ENCODE measurements at places on chromosomes 5 and 9.

GRCh38 chr5:36882250-36882649 lies 5.7 kb downstream of the NIPBL start:
- DNase-seq, result no peak

DNA sequence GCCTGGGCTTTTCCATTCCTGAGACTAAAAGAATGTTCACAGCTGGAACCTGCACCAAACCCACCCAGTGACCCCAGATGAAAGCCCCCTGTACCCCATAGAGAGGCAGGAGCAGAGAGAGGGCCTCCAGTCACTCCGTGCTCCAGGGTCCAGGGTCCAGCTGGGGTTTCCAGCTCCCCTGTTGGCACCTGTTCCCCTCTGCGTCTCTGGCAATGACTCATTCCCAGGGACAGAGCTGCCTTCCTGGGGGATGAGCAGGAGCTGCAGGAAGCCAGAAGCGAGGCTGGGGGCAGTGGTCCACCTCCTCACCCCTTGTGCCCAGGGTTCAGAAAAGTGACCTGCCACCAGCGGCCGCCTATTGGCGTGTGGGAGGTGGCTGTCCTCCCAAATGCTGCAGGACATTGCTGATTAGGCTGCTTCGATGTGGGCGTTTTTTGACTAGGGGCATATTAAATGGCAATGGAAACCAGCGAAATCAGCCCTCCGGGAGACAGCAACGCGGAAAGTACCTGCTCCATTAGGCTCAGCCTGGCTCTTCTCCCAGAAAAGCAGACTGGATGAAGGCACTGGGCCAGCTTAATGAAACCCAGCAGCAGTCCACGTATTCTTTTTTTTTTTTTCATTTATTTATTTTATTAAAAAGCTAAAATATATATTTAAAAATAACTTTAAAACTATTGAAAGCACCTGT lies 97.4 kb downstream of the DAP start:
- DNase-seq, result no peak

- DNase-seq, result no peak
Observed at GRCh38 chr5:77444356-77444755, 47.8 kb downstream of the WDR41 start.

DNA sequence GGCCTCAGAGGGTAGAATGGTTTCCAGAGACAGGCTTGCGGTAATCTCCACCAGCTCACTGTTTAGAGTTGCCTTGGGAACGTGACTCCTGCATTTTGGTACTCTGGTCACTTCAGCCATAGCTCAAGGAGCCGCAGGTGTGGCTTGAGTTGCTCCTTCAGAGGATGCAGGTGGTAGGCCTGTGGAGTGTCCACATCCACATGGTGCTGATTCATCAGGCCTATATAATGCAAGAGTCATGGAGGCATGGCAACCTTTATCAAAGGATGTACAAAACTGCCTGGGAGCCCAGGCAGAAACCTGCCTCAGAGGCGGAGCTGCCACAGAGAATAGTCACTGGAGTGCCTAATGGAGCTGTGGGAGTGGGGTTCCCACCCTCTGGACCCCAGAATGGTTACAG lies 114.2 kb downstream of the ANXA1 start:
- DNase-seq, result no peak

DNA sequence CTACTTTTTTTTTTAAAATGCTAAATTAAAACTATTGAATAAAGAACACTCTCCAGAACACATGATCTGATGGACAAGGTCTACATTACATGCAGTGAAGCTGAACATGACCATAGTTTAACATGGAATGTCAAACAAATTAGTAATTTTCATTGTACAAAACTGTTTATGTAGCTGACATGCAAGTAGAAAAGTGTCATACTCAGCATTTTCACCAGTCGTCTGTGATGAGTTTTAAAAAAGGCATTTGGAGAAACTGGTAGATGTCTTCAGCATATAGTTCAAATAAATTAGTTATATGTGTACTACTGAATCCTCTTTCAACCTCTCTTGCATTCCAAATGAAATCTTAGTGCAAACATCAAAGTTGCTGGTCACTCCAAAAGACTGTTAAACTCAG lies 301.9 kb downstream of the FER start:
- DNase-seq, result no peak

DNA sequence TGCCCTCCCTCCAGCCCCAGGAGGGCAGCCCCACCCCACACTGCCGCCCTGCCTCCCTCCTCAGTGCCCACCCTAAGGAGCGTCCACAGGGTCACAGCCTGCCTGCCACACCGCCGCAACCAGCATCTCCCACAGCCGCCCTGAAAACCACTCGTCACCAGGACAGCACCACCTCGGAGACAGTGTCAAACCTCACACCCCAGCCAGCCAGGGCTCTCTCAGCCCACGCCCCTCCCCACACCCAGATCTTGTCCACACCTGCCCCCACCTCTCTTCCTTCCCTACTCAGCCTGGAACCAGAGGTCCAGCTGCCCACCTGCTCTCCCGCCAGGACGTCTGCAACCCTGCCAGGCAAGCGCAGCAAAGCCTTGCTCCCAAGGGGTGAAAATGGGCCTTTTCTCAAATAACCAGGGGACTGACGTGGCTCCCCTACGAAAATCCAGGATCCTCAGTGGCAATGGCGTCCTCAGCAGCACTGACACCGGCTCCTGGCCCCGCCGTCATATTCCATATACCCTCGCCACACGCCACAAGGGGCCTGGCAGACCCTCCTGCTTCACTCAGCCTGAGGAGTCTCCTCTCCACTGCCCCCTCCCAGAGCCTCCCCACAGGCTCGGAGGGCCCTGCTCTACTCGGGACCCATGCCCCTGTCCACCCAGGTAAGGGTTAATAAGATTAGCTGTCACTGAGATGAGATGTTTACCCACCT lies 71.0 kb upstream of the ADAMTS2 start:
- DNase-seq, result no peak

DNA sequence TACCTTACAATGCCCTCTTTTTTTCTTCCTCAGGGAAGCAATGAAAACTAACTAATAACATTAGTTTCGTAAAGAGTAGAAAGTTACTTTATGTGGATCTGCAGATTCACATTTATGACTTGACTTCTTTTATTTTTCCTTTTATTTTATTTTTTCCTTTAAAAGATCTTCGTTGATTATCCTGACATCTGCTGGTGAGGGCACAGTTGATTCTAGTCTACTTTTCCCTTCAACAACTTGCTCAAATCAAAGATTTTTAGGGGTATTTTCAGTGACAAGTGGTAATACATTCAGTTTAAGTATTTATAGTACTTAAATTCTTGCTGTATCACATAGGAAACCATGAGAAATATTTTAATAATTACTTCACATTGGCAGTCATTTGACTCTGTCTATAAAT lies 4.9 kb downstream of the EDIL3 start:
- no peak for DNase-seq

GRCh38 chr5:144276034-144276822 lies 105.6 kb downstream of the KCTD16 start:
- no peak for DNase-seq

DNA sequence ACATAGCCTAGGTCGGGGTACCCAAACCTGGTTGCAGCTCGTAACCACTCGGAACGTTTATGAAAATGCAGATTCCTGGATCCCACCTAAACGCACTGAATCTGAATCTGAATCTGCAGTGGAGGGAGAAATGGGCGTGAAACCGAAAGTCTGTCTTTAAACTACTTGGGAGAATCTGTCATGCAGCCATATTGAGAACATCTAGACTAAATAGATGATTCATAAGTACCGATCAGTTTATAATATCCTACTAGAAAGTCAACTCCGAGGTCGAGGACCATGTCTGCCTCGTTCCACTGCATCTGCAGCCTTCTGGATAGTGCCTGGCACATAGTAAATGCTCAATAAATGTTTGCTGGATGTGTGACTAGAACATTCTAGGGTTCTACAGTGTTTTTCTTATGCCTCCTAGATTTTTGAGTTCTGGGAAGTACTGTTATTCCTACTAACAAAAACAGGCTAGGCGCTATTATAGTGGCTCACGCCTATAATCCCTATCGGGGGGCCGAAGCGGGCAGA lies 632 bp downstream of the COQ4 start:
- peak; percentile 33 for DNase-seq

- no peak for DNase-seq
Observed at GRCh38 chr9:69496846-69497450, 171.9 kb downstream of the ENTREP1 start.

GRCh38 chr9:94916956-94917355 lies 190.5 kb downstream of the AOPEP start:
- DNase-seq, result no peak

GRCh38 chr5:53749621-53750020 lies 189.2 kb downstream of the NDUFS4 start:
- no peak for DNase-seq

DNA sequence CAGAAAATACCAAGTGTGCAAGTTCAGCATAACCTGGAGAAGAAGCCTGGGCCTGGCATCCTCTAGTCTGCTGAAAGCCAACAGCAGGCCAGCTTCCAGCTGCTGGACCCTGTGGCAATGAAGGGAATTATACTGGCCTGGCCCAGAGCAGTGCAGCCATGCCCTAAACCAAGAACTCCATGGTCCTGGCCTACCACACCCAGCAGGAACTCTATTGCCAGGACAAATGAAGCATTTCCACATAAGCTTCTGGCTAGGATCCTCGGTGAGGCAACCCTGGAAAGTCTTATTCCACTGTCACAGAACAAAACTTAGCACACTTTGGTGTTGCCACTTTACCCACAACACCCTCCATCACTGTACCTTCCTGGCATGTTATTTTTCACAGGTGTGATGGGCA lies 35.5 kb downstream of the CDK5RAP2 start:
- DNase-seq, result no peak

- no peak for DNase-seq
Observed at GRCh38 chr9:114289571-114290481, 33.1 kb upstream of the ORM1 start.

DNA sequence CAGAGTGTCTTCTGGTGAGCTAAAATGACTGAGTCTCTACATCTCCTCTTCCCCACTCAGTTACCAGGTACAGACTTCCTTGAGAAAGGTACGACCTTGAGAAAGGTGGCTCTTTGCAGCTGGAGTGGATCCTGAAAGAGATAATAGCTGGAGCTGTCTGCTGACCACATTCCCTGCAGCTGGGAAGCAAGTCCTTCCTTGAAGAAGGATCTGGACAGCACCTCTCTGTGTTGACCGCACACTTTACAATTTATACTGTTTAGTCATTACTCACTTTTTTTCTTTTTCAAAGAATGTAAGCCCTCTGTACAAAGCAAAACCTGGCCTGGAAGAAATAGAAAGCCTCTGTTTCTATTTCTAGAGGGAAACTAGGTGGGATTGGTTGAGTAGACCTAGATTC lies 148.8 kb downstream of the MACIR start:
- DNase-seq, result no peak

GRCh38 chr5:56251918-56252553 lies 18.9 kb upstream of the ANKRD55 start:
- DNase-seq, result no peak

DNA sequence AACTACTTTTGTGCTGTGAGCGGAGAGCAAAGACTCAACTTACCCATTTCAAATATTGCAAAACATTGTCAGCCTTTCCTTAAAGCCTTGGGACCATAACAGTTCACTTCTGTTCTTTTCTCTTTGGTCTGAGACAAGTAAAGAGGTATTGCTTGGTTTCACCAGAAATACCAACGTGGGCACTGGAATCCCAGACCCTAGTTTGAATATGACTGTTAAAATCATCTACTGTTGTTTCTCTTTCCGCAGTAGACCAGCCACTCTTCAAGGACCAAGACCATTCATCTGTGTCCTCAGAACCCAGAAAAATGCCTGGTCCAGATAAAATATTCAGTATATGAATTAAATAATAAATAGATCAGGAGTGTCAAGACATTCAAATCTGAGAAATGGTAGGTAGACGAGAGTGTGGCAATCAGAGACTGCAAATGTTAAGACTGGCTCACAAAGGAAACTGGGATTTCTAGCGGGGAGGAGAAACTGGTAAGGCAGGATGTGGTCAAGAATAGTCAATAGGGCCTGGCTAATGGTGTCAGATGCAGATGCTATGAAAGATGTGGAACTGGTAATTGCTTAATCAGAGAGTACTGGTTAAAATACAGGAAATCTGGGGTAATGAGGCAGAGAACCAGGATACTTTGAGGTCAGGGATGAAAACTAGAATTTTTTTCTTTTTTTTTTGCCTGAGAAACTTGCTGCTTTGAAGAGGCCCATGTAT lies 82.1 kb upstream of the IL33 start:
- no peak for DNase-seq

All from CD4-positive, alpha-beta T cell treated with Interleukin-15 for 4 hours (primary cell).